ENCODE measurements at places on chromosomes 3 and 15.

- DNase-seq, result no peak
These were observed 15.2 kb upstream of the MEIS2 start for GRCh38 chr15:37115538-37115937.

DNA sequence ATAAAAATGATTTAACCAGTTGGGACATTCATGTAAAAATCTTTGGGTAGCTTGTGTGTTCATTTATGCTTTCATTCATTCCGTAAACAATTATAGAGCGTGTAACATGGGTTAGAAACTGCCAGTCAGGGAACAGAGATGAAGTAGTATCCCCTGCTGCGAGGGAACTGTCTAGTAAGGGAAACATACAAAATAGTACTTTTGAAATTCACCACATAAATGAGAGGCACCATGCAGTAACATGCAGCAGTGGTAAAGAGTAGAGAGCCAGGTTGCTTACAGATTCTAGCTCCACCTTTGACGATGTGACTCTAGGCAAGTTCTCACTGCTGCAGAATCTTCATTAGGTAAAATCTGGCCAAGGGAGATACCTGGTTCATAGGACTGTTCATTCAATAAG lies 938 bp downstream of the DZIP3 start:
- DNase-seq, result no peak

GRCh38 chr15:65405791-65406423 lies 16.8 kb downstream of the IGDCC4 start:
- no peak for DNase-seq

DNA sequence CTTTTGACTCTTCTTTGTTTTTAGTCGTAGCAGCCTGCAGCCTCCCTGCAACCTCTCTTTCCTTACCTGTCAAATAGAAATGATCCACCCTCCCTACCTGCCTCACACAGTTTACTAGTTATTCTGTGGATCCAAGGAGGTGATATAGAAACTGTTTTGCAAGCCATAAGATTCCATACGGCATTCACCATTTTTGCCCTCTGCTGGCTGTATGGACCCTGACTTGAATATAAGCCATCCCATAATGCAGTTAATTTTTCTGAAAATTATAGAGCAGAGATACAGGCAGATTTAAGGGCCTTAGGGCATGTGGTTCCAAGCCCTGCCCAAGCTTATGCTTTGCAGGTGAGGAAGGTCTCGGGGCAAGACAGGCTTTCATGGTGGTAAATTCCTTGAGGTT lies 63.8 kb downstream of the CPN2 start:
- no peak for DNase-seq

DNA sequence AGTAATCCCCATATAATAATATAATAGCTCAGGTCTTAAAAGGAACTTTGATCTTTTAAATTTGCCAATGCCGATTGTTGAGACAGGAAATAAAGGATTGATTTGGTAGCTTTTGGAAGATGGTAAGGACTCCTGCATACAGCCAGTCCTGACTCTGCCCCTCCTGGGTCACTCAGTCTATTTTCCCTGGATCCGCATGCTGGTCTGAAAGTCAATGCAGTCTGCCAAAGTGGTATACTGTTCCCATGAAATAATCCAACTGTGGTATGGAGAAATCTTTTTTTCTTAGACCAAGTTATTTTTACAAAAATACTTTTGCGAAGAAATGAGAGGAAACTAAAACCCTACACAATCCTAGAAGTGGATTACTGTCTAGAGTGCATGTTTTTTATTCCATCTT lies 191.1 kb downstream of the TIGIT start:
- no peak for DNase-seq

DNA sequence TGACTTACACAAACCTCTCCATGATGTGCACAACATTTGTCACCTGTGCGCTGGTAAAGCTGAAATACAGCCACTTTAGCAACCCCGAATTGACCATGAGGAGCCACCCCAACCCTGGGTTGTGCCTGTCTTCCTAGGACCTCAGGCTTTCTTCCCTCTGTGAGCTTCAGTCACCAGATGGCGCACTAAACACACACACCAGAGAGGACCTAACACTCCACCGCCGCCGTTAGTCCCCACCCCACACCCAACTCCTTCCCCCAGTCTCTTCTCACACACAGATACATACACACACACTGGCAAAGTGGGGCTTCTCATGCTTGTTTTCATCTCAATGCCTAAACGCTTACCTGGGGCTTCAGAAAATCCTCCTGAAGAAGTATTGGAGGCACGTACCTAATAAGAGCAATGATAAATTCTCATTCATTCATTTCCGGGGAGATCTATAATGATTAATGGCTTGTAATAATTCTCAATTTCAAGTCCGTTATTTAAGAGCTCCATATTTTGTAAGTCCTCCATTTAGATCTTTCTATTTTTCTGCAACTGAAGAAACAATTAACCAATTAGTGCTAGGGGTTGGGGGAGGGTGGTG lies 2.1 kb upstream of the CCDC80 start:
- peak; percentile 74 for DNase-seq

- peak; percentile 0 for DNase-seq
These were observed 214.5 kb downstream of the ZIC4 start for GRCh38 chr3:147191795-147192385.

GRCh38 chr3:21158861-21159542 lies 592.0 kb downstream of the ZNF385D start:
- no peak for DNase-seq

DNA sequence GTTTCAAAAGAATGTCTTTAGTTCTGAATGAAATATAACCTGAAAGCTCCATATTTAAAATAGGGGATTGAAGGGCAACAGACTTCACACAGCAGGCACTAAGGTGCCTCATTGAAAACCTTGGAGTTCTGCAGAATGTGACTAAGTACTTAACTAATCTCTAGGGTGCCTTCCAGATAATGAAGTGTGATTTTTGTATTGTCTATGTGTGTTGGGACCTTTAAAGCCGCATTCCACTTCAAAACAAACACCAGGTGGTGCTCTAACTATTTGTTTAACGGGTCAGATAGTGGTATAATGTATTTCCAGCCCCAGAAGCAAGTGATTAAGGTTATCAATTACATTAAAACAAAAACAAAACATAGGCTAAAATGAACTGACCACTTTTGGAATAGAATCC lies 28.0 kb downstream of the TFG start:
- DNase-seq, result no peak

Data from stimulated activated CD4-positive, alpha-beta T cell treated with anti-CD3 and anti-CD28 coated beads, Interleukin-12 subunit alpha, Interleukin-12 subunit beta, amount 100 ng/mL, for 48 hours (primary cell).